Renal cortex interstitium (tissue), 15 donors: ENCODE measurements at places on chromosomes 13 and 19. TPM values are rescaled to one million over a fixed set of nuclear protein-coding genes. Genes with fewer than 3 reads are reported as not detected.

Gene NOTCH3
- polyA plus RNA-seq: 96.0 TPM

Gene IRGC
- not detected for polyA plus RNA-seq

Gene TTC9B
- 0.12 TPM for polyA plus RNA-seq

Gene ZNF667
- 23.4 TPM for polyA plus RNA-seq

Gene SLAIN1
- 22.5 TPM for polyA plus RNA-seq

Gene B9D2
- polyA plus RNA-seq: 5.8 TPM

Gene MEDAG
- 0.85 TPM for polyA plus RNA-seq
